CD4-positive, alpha-beta T cell treated with Interleukin-17A for 1 hour (primary cell): ENCODE measurements at places on chromosomes 13 and 19.
A peak's percentile ranks its signal among the peaks of the same experiment; 100 is the strongest.

DNA sequence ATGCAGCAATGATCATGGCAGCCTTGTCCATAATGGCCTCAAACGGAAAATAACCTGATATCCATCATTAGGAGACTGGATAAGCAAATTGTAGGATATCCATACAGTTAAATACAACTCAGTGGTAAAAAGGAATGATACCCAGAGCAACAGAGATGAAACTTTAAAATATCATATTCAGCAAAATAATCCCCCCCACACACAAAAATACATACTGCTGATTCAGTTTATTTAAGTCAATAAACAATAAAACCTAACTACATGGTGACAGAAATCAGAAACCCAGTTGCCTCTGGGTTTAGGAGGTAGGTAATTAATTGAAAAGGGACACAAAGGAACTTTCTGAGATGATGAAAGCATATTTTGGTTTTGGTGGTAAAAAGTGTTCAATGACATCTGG lies 27.9 kb upstream of the DLEU7 start:
- no peak for DNase-seq

DNA sequence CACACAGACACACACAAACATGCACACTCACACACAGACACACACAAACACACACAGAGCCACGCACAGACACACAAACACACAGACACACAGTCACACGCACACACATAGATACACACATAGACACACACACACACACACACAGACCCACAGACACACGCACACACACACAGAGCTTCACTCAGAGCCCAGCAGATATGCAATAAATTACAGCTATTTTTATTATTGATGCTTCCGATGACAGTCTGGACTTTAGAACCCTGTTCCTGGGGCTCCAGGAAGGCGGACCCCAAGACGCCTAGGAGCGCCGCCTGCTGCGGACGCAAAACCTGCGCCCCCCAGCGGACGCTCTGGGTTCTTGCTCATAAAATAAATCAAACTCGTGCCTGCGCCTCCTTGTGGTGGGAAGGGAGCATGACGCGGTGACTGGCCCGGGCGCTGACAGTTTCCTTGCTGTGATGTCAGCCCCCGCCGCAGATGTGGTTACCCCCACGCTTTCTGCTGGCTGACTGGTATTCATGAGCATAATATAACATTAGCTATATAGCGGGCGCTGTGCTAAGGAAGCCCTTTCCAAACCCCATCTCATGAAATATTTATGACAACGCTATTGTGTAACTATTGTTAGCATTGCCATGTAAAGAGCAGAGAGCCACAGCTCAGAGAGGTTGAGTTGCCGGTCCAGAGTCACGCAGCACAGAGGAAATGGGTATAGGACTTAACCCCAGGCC lies 64.4 kb upstream of the TM9SF2 start:
- DNase-seq = peak; percentile 95

DNA sequence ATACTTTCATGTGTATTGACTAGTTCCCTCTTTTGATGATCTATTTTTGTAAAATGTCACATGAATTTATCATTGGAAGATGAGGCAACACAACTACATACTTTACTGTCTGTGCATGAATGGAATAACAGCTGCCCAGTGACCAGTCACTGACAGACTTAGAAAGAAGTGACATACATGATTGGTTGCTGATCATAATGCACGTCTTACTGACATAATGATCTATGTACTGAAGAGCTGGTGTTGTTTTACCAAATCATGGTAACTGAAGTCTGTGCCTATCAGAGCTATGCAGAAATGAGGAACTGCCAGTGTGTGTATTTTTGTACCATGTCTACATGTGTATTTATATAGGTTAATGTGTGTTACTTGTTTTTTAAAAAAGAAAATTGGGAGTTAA lies 26.5 kb downstream of the GPR18 start:
- DNase-seq = no peak

DNA sequence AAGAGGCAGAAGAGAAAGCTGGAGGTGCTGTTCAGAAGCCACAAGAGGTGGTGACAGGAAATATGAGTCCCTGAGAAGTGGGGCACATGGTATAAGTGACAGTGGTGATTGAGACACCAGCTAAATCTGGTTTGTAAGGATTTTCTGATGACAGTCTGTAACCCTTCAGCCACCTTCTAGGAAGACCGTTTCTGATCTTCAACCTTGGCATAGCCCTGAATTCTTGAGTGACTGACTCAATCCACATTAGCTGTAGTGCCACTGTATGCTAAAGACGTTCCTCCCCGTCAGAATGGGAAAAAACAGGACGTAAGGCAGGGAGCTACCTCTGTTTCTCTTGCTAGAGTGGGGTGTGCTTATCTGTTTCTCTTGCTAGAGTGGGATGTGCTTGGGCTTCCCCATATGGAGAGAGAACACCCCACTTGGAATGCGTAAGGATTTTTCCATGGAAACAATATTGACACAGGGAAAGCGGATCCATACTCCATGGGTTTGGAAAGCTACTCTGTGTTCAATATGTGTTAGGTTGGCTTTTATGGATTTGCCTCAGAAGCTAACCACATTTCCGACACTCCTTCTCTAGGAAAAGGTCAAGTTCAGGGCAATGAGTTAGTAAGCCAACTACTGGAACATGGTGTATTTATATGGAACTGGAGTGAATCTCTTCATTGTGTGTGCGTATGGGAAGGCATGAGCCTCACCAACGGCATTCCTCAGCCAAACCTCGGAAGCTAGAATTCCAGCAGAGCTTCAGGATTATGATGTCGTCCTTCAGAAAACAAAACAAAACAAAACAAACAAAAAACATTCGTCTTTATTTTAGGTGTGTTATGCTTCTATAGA lies 948.8 kb upstream of the SLC10A2 start:
- DNase-seq = no peak

DNA sequence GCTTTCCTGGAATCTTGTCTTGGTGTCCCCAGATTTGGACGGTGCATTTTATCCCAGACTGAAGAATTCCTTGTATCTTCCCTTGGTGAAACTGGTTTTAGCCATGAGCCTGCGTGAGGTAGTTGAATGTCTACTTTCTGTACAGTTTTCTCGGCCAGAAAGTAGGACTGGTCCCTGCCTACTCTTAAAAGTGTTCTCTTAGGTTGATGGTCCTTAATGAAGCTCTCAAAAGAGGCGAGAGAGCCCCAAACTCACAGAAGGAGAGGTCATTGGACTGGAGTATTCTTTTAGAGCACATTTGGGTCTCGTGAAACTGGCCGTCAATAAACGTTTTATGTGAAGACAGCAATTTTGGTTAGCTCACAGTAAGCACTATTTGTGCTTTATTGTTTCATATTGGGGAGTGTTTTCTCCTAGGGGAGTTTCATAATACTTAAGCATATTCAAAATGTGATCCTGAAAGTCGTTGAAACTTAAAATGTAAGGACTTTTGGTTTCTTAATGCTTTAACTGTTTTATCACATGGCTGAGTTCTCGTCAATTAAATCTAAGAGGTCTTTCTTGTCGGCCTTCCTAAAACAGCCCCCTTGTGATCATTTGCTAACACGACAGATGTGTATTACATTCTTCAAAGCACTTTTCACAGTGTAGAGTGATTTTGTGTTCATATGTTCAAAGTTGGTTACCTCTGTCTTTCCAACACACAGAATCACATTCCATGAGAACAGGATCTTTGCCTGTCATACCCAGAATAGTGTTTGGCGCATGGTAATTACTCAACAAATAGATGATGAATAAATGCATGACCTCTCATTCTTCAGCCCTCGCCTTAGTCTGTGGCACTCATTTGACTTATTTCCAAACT lies 889 bp downstream of the GTF2F2 start:
- peak; percentile 13 for DNase-seq

- no peak for DNase-seq
These were observed 388.9 kb upstream of the DACH1 start for GRCh38 chr13:72255908-72256307.

GRCh38 chr19:22595918-22596341 lies 38.2 kb upstream of the ZNF492 start:
- DNase-seq = no peak

- no peak for DNase-seq
These were observed 36.8 kb upstream of the TPM4 start for GRCh38 chr19:16039545-16039944.

- no peak for DNase-seq
These were observed 172.3 kb downstream of the DIAPH3 start for GRCh38 chr13:59991395-59991794.

GRCh38 chr19:37817180-37817981 lies 38.0 kb upstream of the ZNF573 start:
- peak; percentile 50 for DNase-seq
